Daoy (cell line): ENCODE measurements at places on chromosomes 11 and 22.
A peak's percentile ranks its signal among the peaks of the same experiment; 100 is the strongest.

DNA sequence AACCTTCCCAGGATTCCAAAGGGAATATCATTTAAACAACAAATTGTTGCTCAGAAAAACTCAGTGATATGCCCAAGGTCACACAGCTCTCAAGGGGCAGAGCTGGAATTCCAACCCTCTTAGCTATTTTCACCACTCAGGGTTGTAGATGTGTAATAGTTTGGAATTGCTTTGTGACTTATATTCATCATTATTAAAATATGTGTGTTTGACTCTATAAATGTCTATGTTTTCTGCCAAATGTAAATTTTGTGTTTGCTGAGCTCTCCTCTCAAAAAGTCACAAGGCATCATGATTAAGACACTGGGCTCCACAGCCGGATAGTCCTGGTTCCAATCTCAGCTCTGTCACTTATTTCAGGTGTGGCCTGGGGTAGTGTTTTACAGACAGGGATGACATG, 407.3 kb downstream of the TMEM135 start:
- DNase-seq = no peak

DNA sequence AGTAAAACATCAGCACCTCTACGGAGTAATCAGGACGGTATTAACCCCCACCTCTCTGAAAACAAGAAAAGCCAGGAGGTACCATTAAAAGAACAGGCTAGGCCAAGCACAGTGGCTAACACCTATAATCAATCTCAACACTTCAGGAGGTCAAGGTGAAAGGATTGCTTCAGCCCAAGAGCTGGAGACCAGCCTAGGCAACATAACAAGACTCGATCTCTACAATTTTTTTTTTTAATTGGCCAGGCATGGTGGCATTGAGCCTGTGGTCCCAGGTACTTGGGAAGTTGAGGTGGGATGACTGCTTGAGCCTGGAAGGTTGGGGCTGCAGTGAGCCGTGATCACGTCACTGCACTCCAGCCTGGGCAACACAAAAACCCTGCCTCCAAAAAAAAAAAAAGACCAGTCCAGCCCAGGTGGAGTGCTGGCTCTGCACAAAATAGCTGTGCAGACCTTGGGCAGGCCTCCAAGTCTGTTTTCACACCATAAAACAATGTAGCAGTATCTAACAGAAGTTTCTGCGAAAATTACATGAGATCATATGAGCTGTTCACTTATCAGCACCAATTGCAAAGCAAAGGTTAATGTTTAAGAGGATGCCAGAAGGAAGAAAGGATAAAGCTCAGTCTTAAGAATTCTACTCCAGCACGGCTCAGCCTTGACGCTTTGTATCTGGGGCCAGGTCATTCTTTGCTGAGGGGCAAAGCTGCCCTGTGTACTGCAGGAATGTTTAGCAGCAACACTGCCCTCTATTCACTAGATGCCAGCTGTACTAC, 14.8 kb downstream of the CHKA start:
- DNase-seq = no peak

GRCh38 chr11:70467201-70468085, 69.1 kb downstream of the CTTN start:
- DNase-seq = peak; percentile 55

GRCh38 chr11:106420048-106420665, 342.7 kb downstream of the AASDHPPT start:
- DNase-seq = no peak

- no peak for DNase-seq
Measured at GRCh38 chr22:23177197-23177596, 3.1 kb upstream of the BCR start.

GRCh38 chr11:15617126-15617525, 502.4 kb downstream of the INSC start:
- no peak for DNase-seq

DNA sequence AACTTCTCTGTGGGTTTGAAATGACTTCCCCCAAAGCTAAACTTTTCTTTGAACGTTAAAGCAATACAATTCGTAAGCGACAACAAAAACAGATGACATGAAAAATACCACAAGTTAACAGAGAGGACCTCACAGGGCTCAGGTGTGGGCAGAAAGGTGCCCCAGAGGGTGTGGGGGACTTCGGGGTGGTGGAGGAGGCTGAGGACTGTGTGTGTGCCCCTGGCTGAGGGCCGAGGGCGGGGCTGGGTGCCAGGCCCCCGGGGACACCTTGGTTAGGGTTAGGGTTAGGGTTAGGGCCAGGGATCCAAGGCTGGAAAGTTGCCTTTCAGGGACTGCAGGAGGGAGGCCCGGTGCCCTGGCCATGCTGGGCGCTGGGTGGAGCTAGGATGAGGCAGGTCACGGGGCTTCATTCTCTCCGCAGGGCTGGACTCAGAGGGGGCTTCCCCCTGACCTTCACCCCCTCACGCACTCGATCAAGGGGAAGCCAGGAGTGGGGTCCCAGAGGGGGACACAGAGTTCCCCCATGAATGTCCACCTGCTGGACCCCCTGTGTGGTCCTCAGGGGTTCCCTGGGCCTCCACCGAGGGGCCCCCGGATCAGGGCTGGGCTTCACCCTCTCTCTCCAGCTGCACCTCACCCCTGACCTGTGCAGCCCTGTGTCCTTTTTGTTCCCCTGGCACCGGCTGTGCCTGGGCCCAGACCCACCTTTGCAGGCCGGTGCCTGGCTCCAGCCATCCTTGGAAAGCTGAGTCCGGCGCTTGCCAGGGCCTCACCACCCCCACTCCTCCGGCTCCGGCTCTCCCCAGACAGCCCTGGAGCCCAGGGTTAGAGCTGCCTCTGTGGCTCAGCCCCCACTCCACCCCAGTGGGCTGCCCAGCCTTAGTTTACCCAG, 7.0 kb downstream of the TNNI2 start:
- no peak for DNase-seq

DNA sequence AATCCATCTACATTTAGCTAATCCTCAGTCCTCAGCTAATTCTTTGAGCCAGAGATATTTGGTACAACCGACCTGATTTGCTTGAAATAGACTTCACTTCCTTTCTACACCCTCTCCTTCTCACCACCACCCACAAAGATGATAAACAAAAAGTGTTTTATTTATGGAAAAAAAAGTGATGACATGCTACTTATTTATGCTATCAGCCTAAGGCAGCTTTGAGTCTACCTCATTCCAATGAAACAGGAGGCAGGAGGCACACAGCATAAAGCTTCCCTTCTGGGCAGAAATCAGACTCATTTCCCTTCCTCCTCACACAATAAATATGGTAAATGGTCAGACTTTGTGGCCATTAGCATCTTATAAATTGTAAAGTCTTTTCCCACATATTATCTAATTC, 325.7 kb downstream of the SOX6 start:
- no peak for DNase-seq

- no peak for DNase-seq
Measured at GRCh38 chr22:33496112-33496511, 424.2 kb downstream of the LARGE1 start.

DNA sequence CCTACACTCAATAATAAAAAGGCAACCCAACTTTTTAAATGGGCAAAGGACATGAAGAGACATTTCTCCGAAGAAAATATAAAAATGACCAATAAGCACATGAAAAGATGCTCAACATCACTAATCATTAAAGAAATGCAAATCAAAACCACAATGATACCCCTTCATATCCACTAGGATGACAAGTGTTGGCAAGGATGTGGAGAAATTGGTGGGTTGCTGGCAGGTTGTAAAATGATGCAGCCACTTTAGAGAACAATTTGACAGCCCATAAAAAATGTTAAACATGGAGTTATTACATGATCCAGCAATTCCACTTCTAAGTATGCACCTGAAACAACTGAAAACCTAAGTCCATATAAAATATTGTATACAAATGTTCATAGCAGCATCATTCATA, 73.2 kb upstream of the LMO2 start:
- no peak for DNase-seq
